Dorsolateral prefrontal cortex (tissue), 122 donors: ENCODE measurements at places on chromosomes 5 and 9.

DNA sequence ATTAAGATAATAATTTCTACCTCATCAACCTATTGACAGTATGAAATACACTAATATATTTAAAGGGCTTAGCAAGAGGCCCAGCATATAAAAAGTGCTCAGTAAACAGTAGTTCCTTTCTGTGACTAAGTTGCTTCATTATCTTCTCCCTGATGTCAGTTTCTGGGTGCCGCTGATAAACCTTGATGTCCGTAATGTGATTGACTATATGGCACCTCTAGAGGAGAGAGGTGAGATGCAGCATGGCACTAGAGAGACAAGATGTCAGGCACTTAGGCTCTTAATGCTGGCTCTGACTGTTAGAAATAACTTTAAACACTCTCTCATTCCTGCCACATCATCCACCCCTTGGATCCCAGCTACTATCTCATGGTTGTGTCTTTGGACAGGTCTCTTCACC is 455.9 kb upstream of the KLF4 start:
- no peak for DNase-seq

DNA sequence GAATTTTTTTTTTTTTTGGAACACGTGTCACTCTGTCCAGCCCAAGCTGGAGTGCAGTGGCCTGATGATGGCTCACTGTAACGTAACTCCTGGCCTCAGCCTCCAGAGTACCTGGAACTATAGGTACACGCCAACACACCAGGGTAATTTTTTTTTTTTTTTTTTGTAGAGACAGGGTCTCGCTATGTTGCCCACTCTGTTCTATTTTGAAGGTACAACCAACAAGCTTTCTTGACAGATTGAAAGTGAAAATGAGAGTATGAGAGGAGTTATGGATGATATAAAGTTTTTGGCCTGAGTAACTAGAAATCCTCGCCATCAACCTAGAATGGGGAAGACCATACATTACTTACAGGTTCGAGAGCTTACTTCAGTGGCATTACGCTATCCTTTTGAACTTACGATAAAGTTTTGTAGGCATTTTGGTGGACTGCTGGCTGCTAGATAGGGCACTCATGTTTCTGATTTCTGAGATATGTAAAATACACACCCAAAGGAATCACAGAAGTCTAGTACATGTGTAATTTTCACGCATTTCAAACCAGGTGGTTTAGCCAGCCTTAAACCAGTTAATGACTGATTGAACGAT is 806 bp upstream of the CDC42SE2 start:
- DNase-seq, result no peak

- DNase-seq, result no peak
These were observed 795.7 kb upstream of the ACO1 start for GRCh38 chr9:31588756-31589155.

DNA sequence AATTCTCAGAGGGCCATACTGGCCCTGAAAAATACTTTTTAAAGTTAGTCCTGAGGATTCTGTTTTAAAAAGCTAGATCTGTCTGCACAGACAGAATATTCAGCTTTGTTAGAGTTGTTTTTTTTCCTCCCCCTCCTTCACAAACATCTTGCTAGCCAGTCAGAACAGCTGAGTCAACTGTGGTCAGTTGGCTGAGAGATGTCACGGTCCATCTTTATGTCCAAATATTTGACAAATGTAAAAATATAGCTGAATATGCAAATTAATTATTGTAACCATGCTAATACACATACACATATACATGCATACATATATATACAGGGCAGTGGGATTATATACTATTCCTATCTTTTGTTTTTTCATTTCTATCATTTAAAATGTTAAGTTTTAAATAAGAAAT is 33.9 kb downstream of the UNC13B start:
- DNase-seq, result no peak

DNA sequence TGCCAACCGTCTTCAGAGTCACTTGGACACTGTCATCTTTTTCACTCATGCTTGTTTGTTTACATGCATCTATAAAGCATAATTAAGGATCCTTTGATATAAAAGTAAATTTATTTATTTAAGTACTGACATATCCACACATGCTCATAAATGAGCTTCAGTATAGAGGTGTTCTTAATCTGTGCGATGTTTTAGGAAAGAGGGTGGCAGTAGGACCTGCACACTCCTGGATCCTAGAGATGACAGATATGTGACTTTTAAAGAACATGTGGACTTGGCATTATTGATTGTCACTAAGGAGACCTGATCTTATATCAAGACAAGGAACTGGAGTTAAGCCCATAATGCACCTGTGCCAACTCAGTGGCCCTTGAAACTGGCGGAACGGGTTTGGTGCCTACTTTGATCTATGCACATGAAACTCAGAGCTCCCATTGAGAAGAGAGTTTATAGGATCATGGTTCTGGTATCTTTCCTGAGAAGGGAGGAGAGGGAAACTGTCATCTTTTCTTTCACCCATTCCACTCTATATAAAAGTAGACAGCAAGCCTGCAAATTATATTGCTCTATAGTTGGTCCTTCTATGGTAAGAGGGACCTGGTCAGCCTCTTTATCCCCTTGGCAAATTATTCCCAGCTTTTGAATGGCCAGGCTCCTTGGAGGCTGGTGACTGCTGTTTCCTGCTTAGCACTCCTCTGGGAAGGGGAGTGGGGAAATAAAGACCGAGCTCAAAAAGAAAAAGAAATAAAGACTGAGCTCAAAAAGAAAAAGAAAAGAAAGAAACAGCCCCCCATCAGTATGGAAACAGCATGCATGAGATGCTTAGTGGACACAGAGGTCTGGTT is 57.8 kb upstream of the LIFR start:
- no peak for DNase-seq

DNA sequence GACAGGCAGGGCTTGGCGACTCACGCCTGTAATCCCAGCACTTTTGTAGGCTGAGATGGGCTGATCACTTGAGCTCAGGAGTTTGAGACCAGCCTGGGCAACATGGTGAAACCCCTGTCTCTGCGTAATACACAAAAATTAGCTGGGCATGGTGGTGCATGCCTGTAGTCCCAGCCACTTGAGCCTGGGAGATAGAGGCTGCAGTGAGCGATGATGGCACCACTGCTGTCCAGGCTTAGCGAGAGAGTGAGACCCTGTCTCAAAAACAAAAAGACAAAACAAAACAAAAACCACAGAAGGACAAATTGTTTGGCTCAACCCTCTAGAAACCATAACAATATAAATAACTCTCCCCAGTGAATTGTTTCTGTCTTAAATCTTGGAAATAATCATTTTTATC is 92.6 kb upstream of the ERBIN start:
- no peak for DNase-seq

GRCh38 chr9:15965246-15965745 is 412.5 kb downstream of the CCDC171 start:
- DNase-seq, result no peak

DNA sequence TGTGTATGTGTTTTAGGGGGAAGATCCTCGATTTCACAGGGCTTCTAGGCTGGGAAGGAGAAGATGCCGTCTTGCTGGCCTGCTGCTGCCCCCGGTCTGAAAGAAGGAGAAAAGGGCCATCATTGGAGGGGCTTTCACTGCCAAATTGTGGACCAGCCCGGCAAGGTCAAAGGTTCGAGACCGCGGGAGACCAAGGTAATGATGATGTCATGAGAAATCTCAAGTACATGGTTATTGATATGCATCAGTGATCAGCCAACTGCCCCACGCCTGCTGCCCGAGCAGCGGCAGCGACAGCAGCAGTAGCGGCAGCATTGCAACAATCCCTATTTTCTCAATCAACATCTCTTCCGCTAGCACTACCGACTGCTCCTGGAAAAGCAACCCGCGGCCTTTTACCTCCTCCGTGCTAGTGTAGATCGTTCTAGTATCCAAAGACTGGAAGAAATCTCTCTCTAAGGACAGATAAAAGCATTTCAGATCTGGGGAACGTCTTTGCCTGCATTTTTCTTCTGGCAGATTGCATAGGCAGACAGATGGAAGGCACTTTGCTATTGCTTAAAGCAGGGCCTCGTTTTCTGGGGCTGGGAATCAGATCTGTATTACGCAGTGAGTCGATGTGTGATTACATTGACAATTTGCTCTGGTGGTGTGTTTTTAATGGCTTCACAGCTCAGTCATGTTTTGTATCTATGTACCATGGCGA is 215.3 kb downstream of the MEF2C start:
- peak; percentile 58 for DNase-seq

- DNase-seq, result peak; percentile 48
These were observed at the start of gene ECPAS for GRCh38 chr9:111483858-111484571. TSS of gene ECPAS (minus strand) at chr9:111484383. CDS start at chr9:111472918, 11,465 bp downstream.

- DNase-seq, result no peak
These were observed 280.4 kb downstream of the NTRK2 start for GRCh38 chr9:84949971-84950370.

DNA sequence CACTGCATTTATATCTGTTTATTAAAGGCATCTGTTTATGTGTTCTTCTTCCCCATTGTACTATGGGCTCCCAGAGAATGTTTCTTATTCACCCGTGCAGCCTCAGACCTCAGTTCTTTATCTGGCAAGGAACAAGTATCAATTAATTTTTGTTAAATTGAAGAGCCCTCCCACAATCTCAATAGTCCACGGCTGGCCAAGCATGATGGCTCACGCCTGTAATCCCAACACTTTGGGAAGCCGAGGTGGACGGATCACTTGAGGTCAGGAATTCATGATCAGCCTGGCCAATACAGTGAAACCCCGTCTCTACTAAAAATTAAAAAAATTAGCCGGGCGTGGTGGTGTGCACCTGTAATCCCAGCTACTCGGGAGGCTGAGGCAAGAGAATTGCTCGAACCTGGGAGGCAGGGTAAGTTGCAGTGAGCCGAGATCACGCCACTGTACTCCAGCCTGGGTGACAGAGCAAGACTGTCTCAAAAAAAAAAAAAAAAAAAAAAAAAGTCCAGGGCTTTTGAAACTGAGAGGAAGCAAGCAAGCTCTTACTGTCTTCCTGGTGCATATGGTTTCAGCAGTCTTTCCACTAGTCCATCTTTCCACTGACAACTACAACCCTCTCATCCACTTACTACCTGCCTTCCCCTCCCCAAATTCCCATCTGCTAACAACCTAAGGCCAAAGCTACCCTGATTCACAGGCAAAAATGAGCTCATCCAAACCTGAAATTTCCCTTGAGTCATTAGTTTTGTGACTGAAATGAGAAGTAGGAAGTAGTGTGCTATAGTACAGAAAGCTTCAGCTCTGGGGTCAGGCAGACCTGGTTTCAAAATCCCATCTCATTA is 2.3 kb upstream of the HK3 start:
- DNase-seq, result no peak

DNA sequence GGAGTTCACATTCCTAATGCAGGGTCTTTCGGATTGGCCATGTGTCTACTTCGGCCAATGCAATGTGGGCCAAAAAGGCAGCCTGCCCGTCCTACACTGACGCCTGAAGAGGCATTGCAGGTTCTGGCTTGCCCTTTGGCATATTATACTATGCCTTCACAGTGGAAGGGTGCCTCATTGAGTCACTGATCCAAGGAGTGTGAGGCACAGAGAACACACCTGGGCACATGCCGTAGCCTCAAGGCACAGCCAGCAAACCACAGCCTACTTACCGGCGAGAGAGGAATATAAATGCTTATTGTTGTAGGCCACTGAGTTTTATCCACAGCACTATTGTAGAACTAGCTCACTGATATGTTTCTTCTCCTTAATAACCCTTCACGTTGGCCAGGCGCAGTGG is 409.6 kb downstream of the GADD45G start:
- DNase-seq, result no peak

GRCh38 chr5:158013303-158013702 is 154.4 kb upstream of the CLINT1 start:
- DNase-seq, result no peak

DNA sequence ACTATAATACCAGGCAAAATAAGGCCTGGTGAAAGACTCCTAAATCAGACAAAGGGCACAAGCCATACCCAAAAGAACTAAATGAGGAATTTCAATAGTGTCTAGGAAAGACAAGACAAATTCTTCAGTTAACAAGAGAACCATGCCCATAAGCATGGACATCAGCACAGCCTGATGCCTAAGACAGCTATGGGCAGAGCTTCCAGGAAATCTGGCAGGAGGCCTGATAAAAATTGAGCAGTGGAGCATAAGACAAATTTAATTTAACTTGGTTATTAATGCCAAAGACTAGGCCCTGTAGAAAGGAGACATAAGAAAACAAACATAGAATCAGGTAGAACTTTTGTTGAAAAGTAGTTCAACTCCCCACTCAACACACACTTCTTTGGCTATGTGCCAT is 17.3 kb downstream of the KLHL3 start:
- no peak for DNase-seq

- no peak for DNase-seq
These were observed 1158.4 kb upstream of the SEMA6A start for GRCh38 chr5:117733051-117733450.

GRCh38 chr9:106479679-106480078 is 383.3 kb upstream of the ZNF462 start:
- DNase-seq, result no peak

DNA sequence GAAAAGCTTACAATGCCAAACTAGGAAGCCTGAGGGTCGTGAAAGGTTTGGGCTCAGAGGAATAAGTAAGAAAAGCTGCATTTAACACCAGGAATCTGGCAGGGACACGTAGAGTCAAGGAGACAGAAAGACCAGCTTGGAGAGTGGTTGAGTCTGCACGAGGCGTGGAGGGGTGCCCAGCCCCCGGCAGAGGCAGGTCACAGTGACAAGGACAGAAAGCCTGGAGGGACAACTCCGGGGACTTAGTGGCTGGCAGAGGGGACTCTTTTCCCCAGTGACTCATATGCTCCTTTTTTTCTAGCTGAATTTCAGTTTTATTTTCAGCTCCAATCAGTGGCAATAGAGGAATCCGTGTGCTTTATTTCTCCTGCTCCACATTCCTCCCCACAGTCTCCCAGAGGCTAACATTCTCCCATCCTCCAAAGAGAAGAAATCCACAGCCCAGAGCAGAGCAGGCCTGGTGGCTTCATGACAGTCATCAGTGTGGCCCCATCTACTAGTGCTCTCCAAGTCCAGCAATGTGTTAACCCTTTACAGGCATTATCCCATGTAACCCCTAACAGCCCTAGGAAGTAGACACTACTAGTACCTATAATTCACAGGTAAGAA is 80.7 kb downstream of the KCNIP1 start:
- DNase-seq, result no peak

GRCh38 chr5:74272831-74273451 is 367.6 kb downstream of the ENC1 start:
- no peak for DNase-seq
